H9 (cell line): ENCODE measurements at places on chromosomes 1 and 21.

DNA sequence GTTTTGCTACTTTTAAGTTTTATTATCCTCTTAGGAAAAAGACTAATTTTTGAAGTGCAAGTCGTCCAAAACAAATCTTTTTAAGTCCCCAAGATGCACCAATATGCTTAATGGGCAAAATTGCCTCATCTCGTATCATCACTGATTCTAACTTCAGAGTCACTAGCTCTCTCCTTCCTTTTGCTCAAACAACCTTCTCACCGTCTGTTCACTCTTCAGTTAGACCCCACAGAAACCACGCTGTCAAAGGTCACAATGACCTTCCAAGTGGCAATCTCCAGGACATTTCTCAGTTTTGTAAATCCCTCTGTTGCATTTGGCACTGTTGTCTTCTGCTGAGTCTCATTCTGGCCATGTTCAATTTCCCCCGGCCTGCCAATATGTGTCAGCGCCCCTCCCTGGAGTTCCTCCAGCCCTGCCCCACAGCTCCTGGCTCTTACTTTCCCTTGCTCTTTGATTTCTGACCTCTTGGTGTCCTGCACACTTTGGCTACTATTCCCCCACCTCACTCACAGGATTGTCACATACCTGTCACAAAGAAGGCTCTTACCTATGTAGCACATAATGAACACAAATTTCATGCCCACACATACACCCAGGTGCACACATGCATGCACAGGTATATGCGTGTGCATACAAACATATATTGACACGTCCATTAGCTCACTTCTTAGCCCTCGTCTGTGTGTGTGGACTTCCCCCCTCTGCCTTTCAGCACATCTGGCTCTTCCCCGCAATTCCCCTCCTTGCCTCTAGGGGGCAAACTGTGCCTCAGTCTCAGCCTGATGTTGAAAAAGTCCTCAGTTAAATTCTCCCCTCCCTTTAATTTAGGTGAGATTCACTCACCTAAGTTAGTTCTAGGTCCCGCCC lies 354.0 kb upstream of the DUSP10 start:
- peak; percentile 67 for DNase-seq

DNA sequence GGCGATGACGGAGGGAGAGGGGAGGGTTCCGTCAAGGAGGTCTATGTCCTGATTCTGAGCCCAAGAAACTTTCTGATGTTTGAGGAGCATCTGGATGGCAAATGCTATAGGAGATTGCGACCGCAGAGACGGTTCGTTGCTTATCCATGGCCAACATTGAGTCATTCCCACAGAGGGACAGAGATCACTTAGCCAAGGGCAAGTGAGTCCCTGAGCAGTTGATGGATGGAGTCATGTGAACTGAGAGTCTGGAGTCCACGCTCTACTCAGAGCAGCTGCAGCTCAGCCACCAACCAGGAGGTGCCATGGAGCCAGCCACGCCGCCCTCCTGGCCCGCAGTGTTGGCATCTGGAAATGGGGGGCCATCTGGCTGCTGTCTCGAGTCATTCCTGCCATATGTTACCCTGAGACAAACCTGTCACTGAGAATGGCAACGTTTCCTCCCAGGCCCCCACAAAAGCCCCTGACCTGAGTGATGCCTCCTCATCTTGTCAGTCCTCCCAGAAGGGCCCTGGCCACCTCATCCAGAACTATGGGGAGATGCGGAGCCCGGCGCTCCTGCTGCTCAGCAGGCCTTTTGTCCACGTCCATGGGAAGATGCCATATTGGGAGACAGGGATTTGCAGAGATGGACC lies 58.6 kb downstream of the ATP5PO start:
- no peak for DNase-seq

GRCh38 chr1:64944913-64945312 lies 21.4 kb downstream of the JAK1 start:
- no peak for DNase-seq

- no peak for DNase-seq
These were observed 34.7 kb downstream of the RGS5 start for GRCh38 chr1:163168053-163168452.

DNA sequence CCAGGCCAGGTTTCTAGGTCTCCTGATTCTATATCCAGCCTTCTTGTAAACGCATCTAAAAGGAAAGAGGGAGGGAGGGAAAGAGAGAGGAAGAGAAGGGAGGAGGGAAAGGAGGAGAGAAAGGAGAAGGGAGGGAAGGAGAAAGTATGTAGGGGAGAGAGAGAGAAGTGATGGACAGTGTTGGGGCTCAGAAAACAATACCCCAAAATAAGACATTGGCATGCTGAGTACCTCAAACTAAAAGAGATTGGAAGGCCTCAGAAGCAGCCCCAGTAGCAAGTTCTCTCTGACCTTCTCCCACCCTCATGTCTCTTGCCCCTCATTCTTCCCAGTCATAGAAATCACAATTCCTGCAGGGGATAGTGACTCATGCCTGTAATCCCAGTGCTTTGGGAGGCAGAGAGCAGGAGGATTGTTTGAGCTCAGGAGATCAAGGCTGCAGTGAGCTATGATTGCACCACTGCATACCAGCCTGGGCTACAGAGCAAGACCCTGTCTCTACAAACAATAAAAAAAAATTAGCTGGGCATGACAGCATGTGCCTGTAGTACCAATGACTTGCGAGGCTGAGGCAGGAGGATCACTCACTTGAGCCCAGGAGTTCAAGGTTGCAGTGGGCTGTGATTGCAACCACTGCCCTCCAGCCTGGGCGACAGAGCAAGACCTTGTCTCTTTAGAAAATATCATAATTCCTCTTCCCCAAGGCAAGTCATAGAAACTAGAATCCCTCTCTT lies 51.2 kb downstream of the DNTTIP2 start:
- no peak for DNase-seq

DNA sequence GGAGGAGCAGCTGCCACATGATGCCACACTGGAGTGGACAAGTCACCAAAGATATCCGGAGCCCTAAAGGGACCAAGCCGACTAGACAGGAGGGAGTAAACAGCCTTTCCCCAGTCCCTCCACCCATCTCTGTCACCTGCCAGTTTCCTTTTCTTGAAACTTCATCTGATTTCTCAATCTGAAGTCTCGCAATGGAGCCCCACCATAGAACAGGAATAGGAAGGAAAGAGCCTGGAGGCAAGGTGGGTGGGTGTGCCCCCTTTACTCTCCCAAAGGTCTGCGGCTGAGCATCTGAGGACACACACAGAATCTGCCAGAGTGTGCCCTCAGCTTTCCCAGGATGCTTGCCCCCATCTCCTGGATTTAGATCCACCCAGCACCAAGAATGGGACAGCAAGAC lies at the start of gene FCGR3B:
TSS of gene FCGR3B (minus strand) at position 101 of the 400 bp plus-strand sequence. CDS start at position 19, 82 bp downstream.
- no peak for DNase-seq

GRCh38 chr1:153790966-153791647 lies 15.9 kb downstream of the SLC27A3 start:
- DNase-seq: no peak

DNA sequence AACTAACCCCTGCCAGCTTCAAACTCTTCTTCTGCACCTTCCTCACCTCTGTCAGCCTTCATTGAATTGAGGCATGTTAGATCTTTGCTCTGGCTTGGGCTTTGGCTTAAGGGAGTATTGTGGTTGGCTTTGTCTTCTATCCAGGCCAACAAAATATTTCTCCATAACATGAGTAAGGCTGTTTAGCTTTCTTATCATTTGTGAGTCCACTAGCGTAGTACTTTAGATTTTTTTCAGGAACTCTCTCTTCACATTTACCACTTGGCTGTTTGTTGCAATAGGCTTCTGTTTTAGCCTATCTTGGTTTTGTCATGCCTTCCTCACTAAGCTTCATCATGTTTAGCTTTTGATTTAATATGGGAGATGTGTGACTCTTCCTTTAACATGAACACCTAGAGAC lies 417.5 kb downstream of the NCAM2 start:
- DNase-seq: no peak

GRCh38 chr1:241899210-241899609 lies 51.2 kb downstream of the EXO1 start:
- no peak for DNase-seq

GRCh38 chr1:59556398-59556797 lies 258.4 kb upstream of the HOOK1 start:
- no peak for DNase-seq

DNA sequence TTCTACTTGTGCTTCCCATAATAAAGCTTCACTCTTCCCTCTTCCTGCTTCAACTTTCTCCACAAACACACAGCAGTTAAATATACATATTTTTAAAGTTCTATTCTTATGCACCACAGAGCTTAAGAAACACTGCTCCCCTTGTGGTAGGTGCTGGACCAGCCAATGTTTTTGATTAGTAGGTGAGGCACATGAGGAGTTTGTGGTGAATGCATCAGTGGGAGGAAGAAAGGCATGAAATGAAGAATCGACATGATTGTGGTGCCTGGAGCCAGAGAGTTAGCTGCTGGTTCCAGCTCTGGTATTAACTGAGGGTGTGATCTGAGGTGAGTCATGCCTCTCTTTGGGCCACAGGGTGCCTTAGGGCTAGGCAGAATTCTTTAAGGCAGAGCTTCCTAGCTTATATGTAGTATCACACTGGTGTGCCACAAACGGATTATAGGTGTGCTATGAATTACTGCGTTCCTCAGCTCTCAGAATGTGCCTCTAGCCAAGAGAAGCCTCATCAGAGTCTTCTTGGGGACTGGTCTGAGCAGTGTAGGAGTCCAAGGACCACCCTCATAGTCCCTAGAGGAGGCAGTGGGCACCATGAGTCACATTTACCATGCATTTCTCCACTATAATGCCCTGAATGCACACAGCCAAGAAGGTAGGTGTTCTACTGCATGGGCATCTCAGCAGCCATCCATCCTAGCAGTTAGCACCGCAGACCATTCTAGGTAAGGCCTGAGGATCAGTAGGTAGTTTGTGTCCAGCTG lies 97.4 kb upstream of the SGIP1 start:
- no peak for DNase-seq

- no peak for DNase-seq
These were observed 10.4 kb upstream of the BCAR3 start for GRCh38 chr1:93692026-93692425.

GRCh38 chr1:106536741-106537140 lies 519.7 kb upstream of the PRMT6 start:
- DNase-seq: no peak
